ENCODE measurements at places on chromosomes 5 and 9. TPM values are rescaled to one million over a fixed set of nuclear protein-coding genes. Genes with fewer than 3 reads are reported as not detected.

Gene CREBRF
- total RNA-seq, result 9.3 TPM

DNA sequence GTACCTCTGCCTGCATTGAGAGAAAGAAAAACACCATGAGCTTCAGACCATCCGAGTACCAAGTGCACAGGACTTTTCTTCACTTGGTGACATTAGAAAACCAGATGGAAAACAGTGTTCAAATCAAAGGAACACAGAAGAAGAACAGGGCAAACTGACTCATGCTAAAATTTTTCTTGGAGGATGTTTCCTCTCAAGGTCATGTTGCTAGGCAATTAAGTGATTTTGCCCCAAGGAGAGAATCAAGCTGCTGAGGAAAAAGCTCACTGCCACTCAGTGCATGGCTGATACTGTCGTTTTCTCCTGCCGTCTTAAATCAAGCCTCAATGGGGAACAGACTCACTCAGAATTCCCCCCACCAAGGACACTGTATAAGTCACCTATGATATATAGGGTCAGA, 57.9 kb upstream of the SIMC1 start:
- no peak for DNase-seq

Gene XPA
- total RNA-seq, result 9.8 TPM

Gene RAI14
- total RNA-seq, result 1.1 TPM

Gene ZNG1A
- 47.4 TPM for total RNA-seq

- no peak for DNase-seq
These were observed 41.2 kb upstream of the ITGA1 start for GRCh38 chr5:52746539-52746938.

- no peak for DNase-seq
These were observed 22.4 kb upstream of the FREM1 start for GRCh38 chr9:14932641-14933040.

Gene DBH
- total RNA-seq, result not detected

- no peak for DNase-seq
These were observed 32.6 kb upstream of the RASGEF1C start for GRCh38 chr5:180241600-180241999.

Gene SLC45A2
- not detected for total RNA-seq

Gene ORM2
- total RNA-seq, result not detected

- no peak for DNase-seq
These were observed 671 bp downstream of the LRRC26 start for GRCh38 chr9:137168904-137169856.

GRCh38 chr5:147391781-147392180, 118.1 kb downstream of the DPYSL3 start:
- no peak for DNase-seq

- DNase-seq, result no peak
These were observed 51.9 kb upstream of the TBC1D9B start for GRCh38 chr5:179959641-179960040.

DNA sequence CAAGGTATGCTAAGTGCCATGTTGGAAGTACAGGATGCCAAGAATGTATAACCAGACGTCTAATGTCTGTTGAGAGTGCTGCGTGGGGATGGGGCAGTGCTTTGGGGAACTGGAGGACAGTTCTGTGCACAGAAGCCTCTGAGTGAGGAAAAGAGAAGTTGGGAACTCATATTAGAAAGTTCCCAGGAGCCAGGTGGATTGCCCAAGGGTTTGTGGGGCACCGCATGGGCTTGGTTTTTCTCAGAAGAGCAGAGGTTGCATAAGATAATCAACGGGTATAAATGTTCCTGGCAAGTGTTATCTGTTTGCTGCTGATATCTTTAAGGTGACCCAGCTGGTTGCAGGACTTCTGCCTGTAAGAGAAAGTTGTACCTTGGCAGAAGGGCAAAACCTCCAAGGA, 13.1 kb downstream of the HRH2 start:
- DNase-seq, result no peak

Gene SLC25A2
- 0.25 TPM for total RNA-seq

Gene CLIC3
- not detected for total RNA-seq

GRCh38 chr9:137917116-137917515, 39.5 kb downstream of the CACNA1B start:
- no peak for DNase-seq

DNA sequence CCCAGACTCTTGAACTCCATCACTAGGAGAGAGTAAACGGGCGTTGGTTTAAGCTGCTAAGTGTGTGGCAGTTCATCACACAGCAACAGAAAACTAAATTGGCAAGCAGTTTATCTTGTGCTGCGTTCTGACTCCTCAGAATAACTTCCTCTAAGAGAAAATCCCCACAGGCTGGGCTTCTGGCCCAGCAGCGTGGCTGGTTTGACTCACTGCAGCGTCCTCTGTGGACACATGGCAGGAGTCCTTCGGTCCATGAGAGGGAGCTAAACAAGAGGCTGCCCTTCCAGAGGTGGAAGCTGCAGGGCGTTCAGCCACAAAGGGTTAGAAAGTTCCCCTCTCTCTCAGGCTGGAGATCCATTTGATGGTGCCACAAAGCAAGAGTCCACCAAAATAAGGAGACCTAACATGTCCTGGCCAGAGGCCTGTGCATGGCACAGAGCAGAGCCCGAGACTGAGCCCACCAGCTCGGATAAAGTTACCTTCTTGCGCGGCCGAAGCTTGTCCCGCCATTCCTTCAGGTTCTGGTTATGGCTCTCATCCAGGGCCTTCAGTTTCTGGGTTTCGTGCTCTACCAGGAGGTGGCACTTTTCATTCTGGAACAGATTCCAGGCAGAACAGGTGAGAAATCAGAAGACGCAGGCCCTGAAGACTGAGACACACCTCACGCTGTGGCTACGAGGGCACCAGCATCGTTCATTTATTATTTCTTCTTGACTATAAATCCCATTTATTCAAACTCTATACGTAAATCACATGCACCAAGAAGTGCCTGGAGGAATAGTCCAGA, 46.2 kb upstream of the FBXW11 start:
- no peak for DNase-seq

DNA sequence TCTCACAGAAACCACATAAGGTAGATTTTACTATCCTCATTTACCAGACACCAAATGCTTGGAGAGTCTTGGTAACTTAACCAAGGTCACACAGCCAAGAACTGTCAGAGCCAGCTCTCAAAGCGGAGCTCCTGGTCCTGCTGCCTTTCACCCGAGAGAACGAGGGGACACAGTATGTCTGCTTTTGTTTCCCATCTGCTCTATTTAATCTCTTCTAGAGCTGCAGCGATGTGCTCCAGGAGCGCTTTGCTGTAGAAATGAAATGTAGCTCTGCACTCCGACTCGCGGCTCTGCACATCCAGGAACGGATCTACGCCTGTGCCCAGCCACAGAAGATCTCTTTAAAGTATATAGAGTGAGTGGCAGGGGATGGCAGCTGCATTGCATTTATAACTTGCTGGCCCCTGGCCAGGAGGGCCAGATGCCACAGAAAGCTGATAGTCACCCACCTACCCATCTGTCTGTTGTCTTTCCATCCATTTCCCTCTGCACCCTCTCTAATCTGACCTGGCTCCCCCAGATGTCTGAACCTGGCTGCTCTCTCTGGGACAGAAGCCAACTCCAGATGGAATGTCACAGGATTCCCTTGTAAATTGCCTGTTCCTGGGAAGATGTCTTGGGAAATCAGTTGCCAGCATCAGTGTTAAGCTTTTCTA, 21.4 kb upstream of the TRMT10B start:
- no peak for DNase-seq

- DNase-seq, result no peak
These were observed 19.1 kb downstream of the PTGS1 start for GRCh38 chr9:122389799-122390481.

GRCh38 chr9:119697996-119698395, 328.8 kb upstream of the BRINP1 start:
- no peak for DNase-seq

DNA sequence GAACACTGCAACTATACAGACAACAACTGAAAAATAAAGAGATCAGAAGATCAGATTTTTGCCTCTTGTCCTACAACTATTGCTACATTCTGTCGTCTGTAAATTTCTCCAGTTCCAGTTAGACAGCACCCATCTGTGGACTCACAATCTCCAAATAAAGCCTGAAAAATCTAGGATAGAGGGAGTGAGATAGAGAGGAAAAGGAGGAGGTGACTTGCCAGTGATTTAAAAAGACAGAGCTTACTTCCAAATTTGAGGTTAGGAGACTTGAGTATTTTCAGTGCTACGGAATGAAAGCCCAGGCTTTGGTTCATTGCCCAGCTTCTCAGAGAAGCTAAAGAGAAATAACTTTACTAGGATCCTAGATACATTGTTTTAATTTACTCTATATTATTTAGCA, 63.6 kb downstream of the PTCD2 start:
- no peak for DNase-seq

Gene BASP1
- total RNA-seq, result 0.47 TPM

GRCh38 chr5:132500244-132500930, 9.8 kb upstream of the IRF1 start:
- DNase-seq, result peak; percentile 37

DNA sequence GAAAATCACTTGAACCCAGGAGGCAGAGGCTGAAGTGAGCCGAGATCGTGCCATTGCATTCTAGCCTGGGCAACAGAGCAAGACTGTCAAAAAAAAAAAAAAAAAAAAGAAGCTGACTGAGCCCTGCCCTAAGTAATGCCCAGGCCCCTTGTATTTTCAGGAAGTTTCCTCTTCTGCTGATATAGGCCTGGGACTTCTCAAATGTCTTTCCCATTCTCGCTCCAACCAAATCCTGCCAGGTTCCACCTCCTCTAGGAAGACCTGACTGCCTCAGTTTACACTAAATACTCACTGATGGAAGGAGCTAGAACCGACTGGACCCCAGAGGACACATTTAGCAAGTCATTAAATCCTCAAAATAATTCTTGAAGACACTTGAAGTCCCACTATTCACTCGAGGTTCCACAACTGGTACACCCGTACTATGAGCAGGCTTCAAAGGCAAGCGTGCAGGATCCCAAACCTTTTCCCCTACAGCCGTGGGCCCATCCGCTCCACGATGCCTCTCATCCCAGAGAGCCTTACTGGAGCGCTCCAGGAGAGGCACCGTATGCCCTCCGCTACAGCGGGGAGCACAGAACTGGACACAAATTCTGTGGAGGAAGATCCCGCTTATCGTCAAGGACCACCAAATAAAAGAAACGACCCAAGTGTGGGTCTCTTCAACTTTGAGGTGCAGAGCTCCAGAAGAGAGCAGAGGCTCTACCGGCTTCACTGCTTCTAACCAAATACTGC, 676 bp downstream of the NOL6 start:
- DNase-seq, result no peak

DNA sequence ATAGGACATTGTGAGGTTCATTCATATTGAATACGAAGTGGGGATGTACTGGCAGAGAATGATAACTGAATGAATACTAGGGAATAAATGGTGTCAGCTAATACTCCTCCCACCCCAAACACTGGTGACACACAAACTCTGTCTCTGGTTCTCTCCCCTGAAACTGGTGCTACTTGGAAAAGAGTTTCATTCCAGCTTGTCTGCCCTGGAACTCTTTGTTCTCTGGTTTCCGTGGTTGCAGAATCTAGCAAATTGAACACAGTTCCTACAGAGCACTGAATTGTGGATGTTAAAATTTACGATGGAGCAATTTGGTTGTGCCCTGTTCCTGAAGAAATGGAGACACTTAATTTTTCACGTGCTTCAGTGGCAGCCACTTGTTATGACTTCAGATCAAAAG, 181.7 kb downstream of the KCTD16 start:
- DNase-seq, result no peak

- DNase-seq, result no peak
These were observed 213.5 kb downstream of the FANCC start for GRCh38 chr9:95103871-95104580.

DNA sequence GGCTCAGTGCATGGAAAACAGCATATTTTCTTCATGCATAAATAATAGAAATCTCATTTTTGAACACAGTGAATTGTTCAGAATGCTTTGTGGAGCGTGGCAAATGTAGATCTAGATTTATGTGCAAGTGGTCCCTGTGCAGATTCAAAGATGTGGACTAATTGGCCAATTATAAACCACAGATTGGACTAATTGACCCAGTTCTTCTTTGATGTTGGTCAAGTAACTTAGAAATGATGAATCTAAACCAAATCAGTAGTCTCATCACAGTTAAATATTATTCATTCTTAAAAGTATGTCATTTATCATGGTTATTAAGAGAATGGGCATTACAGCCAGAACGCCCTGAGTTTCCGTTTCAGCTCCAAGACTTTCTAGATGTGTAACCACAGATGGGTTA, 11.7 kb upstream of the PDE4D start:
- no peak for DNase-seq

GRCh38 chr5:111743988-111744387, 13.0 kb downstream of the NREP start:
- no peak for DNase-seq

- DNase-seq, result no peak
These were observed 116.8 kb upstream of the GPR151 start for GRCh38 chr5:146632620-146633322.

- DNase-seq, result no peak
These were observed 8.0 kb downstream of the WHRN start for GRCh38 chr9:114497236-114497635.
